AML-193 (cell line): ENCODE measurements at places on chromosomes 3 and 15.
A peak's percentile ranks its signal among the peaks of the same experiment; 100 is the strongest.

DNA sequence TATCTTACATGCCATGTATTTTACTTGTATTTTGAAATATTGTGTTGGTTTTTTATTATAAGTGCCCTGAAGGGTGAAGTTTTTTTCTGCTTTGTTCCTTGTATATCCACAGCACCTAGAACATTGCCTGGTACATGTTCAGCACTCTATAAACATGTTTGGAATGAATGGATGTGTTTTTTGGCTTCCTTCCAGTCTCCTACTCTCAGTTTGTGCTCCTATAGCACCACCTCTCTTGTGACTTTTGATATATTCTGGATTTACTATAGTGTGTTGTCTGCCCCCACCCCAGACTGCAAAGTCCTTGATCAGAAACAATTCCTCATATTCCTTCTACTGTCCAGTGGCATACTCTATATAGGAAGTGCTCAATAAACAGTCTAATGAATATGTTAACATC lies 60.6 kb downstream of the PLCL2 start:
- no peak for DNase-seq

DNA sequence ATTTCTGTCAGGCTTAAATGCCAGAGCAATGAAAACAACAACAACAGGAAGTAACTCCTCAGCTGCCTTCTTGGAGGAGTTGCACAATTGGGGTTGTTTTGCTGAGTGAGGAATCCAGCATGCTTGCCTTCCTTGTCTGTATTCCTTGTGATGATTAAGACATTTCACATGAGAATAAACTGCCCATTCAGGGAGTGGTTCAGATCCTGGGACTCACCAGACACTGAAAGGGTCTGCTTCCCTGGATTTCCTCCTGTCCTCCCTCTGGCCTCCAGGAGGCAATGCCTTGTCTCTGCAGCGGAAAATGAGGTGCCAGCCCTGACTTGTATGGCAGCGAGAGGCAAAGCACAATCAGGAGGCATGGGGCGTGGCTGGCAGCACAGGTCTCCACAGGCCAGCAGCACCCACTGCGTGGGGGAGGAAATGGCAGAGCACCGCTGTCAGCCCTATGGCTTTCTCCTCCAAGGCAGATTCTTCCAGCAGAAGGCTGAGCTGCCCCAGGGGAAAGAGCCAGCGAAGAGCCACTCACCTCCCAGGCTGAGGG lies 41.5 kb downstream of the RBP2 start:
- DNase-seq: no peak

DNA sequence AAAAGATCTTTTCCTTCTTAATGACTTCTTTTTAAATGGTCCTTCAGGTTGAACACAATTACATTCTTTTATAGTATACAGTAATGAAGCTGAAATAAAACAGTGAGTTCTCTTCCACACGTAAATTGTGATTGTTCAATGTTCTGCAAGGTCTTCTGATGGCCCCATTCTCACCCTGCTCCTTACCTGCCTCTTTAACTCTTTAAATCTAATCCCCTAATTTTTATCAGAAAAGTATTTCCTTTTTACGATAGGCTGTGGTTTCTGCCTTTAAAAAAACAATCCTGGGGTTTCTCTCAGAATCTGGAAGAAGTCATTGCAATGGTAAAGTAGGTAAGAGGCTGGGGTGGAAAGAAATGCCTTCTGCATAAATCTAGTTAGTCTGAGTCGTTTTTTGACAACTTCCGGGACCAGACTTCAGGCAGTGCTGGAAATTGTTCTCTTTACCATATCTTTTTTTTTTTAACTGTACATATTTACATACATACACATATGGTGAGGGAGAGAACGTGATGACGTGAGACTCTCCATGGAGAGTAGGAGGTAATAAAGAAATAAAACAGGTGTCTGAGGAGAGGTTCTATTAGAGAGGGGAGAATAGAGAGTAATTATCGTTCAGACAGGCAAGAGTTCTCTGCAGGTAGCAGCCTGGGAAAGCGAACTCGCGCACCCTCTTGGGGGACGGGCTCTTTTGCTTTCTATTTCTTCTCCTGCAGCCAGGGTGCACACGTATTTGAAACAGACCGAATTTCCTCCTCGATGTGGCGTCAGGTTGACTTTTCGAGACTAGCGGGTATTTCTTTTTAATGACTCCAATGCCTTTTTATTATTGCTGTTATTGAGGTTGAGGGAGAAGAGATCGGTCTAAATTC lies at the start of gene SIDT1:
Gene SIDT1 (plus strand): TSS at position 730 of the 872 bp plus-strand sequence. CDS start 467 bp downstream, outside the sequence.
- DNase-seq: peak; percentile 45

GRCh38 chr3:57758686-57759085 lies 2.6 kb downstream of the SLMAP start:
- no peak for DNase-seq

DNA sequence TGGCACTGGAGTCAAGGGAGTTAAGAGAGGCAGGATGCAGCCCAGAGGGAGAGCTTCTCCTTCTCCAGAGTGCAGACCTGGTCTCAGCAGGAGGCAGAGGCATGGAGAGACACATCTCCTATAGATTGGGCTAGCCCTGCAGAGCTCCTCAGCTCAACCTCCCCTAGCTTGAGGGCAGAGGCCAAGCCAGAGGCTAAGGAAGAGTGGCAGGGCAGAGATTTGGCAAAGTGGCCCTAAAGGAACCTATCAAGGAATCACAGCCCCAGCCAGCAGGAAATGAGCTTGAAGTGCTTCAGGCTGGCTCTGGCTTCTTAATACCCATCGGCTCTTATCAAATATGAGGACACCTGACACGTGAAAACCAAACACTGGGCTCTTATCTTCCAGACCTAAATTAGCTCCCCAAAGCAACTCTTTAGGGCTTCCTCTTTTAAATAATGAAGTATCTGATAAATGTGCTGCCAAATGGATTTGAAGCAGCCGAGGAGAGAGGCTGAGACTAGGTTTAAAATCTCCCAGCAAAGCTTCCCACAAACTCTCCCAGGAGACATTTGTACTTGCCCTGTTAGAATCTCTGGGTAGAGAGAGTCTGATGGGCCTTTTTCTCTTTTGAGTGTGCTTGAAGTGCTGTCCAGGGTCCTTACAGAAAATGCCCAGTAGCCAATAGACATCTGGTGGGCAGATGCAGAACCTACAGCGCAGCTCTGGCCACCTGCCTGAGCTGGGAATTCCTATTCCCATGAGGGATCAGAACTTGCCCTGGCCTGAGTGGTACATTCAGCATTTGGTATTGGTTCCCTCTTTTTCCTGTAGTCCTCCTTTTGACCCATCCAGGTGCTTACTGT lies 271.4 kb downstream of the CLSTN2 start:
- no peak for DNase-seq

GRCh38 chr3:43162230-43163084 lies 56.6 kb upstream of the POMGNT2 start:
- DNase-seq: peak; percentile 55

GRCh38 chr3:143172062-143172794 lies 52.7 kb downstream of the CHST2 start:
- DNase-seq: no peak

- no peak for DNase-seq
Measured at GRCh38 chr15:94792196-94792595, 560.8 kb downstream of the MCTP2 start.

GRCh38 chr3:46913644-46914043 lies 36.1 kb downstream of the PTH1R start:
- DNase-seq: no peak

DNA sequence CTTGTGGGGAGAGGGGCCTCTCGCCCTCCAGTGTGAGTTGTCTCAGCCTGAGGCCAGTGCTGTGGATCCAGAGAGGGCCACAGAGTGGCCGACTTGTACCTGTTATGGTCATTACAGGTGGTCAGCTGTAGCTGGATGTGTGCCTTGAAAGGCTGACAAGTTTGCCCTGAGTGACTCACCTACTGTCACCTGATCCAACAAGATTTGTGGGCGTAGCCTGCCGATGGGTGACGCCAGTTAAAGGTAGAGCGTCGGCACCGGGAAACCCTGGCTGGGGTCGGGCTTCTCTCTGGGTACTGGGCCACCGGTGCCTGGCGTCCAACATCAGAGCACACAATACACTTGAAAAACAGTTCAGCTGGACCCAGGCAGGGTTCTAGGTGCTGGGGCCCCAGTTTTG lies 2.8 kb upstream of the ISG20 start:
- no peak for DNase-seq

DNA sequence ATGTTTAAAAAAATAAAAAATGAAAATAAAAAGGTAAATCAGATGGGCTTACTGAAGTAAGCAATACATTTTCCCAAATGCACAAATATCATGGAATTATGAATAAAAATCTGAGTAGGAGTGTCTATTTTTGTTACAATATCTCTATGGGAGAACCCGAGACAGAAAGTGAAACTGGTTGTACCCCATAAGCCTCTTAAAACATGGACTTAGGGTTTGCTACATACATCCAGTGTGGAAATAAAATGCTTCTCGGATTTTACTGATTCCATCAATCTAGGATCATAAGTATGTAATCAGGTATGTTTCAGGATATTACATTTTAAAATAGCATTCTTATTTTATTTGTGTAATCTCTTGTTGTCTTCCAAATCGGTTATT lies 177.8 kb upstream of the CDIN1 start:
- no peak for DNase-seq

DNA sequence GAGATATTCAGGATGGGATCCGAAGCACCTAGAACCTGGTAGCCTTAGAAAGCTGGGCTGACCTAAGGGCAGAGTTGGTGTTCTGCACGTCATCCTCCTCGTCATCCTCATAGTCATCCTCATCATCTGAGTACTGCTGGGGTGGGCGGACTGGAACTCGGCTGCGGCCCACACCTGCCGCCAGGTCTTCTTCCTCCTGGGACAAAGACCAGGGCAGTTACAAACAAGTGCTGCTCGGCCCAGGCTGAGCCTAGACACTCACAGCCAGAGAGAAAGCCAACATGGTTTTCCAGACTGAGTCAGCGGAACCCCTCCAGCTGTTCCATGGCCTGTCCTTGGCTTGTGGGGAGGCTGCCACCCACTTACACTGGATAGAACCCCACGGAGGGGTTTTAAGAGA lies 40.5 kb downstream of the SEMA3G start:
- DNase-seq: no peak
